ENCODE measurements at places on chromosomes 5 and 9. TPM values are rescaled to one million over a fixed set of nuclear protein-coding genes. Genes with fewer than 3 reads are reported as not detected.

GRCh38 chr9:129773262-129774048 lies 20.6 kb upstream of the PTGES start:
- DNase-seq = no peak
- H3K36me3 ChIP-seq = no peaks in the 10 kb centered on the region

GRCh38 chr9:36993933-36994764 lies 39.9 kb downstream of the PAX5 start:
- no peak overlapping the region for H3K27ac ChIP-seq
- no peaks in the 10 kb centered on the region for H3K36me3 ChIP-seq
- no peak overlapping the region for H3K4me3 ChIP-seq

GRCh38 chr5:17360879-17361278 lies 137.2 kb upstream of the TAF11L2 start:
- H3K27me3 ChIP-seq = no peaks in the 10 kb centered on the region
- no peak for DNase-seq
- no peak overlapping the region for H3K4me3 ChIP-seq
- H3K27ac ChIP-seq = no peak overlapping the region

GRCh38 chr9:93013856-93014582 lies 44.5 kb upstream of the SUSD3 start:
- no peaks in the 10 kb centered on the region for H3K36me3 ChIP-seq
- no peak overlapping the region for H3K4me3 ChIP-seq
- no peak overlapping the region for H3K27ac ChIP-seq
- DNase-seq = no peak

DNA sequence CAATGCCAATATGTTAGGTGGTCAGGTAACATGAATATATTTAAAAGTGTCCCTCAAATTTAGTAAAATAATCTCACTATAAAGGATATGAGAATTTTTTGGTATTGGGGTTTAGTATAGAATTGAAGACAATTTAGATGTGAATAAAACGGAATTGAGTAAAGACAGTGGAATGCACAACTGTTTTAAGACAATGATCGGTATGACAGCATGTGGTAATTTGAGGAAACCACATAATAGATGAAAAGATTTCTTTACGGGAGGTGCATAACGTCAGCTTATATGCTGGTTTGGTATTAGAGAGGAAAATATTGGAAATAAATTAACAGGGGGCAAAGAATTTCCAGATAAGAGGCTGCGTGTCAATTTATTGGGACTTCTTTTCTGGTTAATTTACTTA lies 1043.2 kb downstream of the CDH18 start:
- H3K36me3 ChIP-seq = no peaks in the 10 kb centered on the region
- H3K27ac ChIP-seq = no peak overlapping the region
- no peak for DNase-seq
- no peak overlapping the region for H3K4me3 ChIP-seq
- no peaks in the 10 kb centered on the region for H3K4me1 ChIP-seq
- no peaks in the 10 kb centered on the region for H3K27me3 ChIP-seq

- no peaks in the 10 kb centered on the region for H3K36me3 ChIP-seq
- DNase-seq = peak; percentile 74
- H3K27me3 ChIP-seq = no peaks in the 10 kb centered on the region
- peak overlapping the region; percentile 22 for H3K27ac ChIP-seq
- H3K4me3 ChIP-seq = no peak overlapping the region
- H3K4me1 ChIP-seq = peaks cover 21% of the 10 kb centered on the region
Measured at GRCh38 chr5:125190232-125191087, 444.0 kb upstream of the ZNF608 start.

GRCh38 chr5:135589152-135589551 lies 10.4 kb upstream of the CXCL14 start:
- no peak overlapping the region for H3K4me3 ChIP-seq
- H3K36me3 ChIP-seq = no peaks in the 10 kb centered on the region
- peaks cover 4% of the 10 kb centered on the region for H3K4me1 ChIP-seq
- H3K27ac ChIP-seq = no peak overlapping the region

DNA sequence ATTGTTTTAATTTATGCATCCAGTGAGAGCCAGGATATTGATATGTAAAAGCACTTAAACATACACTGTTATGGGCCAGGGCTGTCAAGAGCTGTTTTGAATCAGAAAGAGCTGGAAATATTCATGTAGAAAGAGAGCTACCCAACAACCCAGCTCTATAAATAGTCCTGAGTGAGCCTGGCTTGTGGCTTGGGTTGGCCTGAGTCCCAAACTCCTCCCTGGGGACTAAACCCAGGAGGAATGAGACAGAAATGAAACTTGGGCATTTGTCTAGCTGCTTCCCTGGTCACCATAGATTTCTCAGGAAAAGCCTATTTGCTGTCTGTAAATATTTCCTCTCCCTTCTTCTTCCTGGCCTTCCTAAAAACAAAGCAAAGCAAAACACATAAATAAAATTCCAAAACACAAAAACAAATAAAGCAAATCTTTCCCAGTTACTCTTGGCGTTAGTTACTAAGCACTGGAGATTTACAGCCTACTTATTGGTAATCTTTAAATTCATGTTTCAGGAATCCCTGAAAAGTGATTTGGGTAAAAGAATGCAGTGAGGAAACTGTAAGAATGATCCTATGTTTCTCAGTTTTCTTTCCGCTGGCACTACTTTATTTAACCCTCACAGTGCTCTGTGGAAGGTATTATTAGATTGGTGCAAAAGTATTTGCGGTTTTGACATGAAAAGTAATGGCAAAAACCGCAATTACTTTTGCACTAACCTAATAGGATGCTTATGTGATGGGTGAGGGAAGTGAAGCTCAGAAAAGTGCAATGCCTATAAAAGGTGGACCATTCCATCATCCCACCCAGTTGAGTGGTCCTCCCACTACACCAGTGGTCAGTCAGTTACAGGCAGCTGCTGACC lies 111.8 kb downstream of the CARTPT start:
- no peak overlapping the region for H3K4me3 ChIP-seq
- peak; percentile 79 for DNase-seq
- H3K27ac ChIP-seq = peak overlapping the region; percentile 46
- peaks cover 20% of the 10 kb centered on the region for H3K4me1 ChIP-seq

DNA sequence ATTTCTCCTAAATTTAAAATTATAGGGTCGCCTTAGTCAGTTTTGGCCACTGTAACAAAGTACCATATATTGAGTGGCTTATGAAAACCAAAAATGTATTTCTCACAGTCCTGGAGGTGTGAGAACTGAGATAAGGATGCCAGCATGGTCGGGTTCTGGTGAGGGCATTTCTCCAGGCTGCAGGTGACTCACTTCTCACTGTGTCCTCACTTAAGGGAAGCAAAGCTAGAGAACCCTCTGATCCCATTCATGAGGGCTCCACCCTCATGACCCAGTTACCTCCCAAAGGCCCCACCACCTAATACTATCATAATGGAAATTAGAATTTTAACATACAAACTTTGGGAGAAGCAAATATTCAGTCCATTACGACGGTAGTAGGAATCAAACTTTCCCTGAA lies 75.1 kb upstream of the FBN2 start:
- H3K4me3 ChIP-seq = no peak overlapping the region
- H3K4me1 ChIP-seq = no peaks in the 10 kb centered on the region
- H3K36me3 ChIP-seq = no peaks in the 10 kb centered on the region
- no peak for DNase-seq
- H3K27me3 ChIP-seq = no peaks in the 10 kb centered on the region
- no peak overlapping the region for H3K27ac ChIP-seq

DNA sequence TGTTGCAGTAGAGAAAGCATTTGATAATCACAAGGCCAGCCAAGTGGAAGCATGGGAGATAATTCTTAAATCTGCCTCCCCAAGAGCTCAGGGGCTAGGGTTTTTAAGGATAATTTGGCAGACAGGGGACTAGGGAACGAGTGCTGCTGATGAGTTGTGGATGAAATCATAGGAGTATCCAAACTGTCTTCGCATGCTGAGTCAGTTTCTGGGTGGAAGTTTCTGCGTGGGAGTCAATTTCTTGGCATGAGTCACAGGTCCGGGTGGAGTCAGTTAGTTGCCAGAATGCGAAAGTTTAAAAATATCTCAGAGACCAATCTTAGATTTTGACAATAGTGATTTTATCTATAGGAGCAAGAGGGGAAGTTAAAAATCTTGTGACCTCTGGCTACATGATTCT lies 112.6 kb downstream of the TMC1 start:
- no peak for DNase-seq
- H3K36me3 ChIP-seq = no peaks in the 10 kb centered on the region
- no peak overlapping the region for H3K27ac ChIP-seq
- no peaks in the 10 kb centered on the region for H3K4me1 ChIP-seq
- no peaks in the 10 kb centered on the region for H3K27me3 ChIP-seq

- H3K27ac ChIP-seq = no peak overlapping the region
- no peaks in the 10 kb centered on the region for H3K4me1 ChIP-seq
- H3K36me3 ChIP-seq = no peaks in the 10 kb centered on the region
- H3K4me3 ChIP-seq = no peak overlapping the region
Measured at GRCh38 chr9:69603656-69604055, 68.5 kb downstream of the APBA1 start.

DNA sequence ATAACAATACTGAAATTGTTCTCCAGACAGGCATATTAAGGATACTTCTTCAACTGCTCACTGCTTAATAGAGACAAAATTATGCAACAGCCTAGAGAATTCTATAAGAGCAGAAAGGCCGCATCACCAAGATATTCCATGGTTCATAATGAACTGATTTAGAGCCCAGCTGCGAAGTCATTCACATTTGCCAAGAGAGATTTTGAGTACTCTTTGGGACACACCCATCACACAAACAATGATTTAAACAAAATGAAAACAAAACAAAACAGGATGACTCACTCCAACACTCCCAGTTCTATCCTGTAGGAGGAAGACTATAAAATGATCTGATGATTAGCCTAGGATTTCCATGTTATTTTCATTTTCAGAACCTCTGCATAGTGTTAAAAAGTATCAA lies 145.7 kb upstream of the GNA14 start:
- peaks cover 5% of the 10 kb centered on the region for H3K36me3 ChIP-seq
- no peak overlapping the region for H3K4me3 ChIP-seq
- no peak overlapping the region for H3K27ac ChIP-seq
- no peaks in the 10 kb centered on the region for H3K27me3 ChIP-seq
- peaks cover 11% of the 10 kb centered on the region for H3K4me1 ChIP-seq

DNA sequence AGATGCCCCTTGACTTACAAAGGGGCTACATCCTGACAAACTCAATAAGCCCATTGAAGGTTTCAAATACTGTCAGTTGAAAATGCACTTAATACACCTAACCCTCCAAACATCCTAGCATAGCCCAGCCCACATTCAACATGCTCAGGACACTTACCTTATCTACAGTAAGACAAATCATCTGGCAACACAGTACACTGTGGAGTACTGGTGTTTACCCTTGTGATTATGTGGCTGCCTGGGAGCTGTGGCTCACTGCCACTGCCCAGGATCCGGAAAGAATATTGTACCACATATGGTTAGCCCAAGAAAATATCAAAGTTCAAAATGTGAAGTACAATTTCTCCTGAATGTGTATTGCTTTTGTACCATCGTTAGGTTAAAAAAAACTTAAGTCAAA lies 562.2 kb downstream of the HTR1A start:
- H3K36me3 ChIP-seq = no peaks in the 10 kb centered on the region
- no peak for DNase-seq
- H3K27ac ChIP-seq = no peak overlapping the region
- no peaks in the 10 kb centered on the region for H3K4me1 ChIP-seq
- no peak overlapping the region for H3K4me3 ChIP-seq
- no peaks in the 10 kb centered on the region for H3K27me3 ChIP-seq

DNA sequence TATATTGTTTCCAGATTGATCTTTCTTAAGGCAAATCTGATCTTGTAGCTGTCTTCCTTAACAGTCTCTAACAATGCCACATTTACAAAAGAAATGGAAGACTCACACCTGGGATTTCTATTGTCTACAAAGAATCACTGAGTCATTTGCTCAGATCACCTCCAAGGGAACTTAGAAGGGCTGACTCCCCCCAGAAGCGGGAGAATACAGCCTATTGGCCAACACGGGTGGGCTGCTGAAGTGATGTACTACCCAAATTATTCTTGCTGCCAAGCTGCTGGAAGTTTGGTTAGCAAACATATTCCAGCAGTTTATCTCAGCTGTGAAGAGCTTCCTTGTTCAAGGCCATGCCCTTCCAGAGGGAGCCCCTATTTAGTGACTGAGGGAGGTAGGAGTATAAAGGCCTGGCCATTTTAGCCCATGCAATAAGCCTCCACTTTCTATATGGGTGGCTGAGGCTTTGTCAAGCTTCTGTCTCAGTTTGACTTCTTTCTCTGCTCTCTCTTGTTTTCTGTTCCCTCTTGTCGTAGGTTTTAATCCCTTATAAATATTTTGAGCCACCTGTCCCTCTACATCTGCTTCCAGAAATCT lies 379.4 kb downstream of the PRR16 start:
- no peaks in the 10 kb centered on the region for H3K27me3 ChIP-seq
- no peak for DNase-seq
- no peaks in the 10 kb centered on the region for H3K36me3 ChIP-seq

The DNAJB5 gene
- total RNA-seq = 6.3 TPM

The ZNF622 gene
- total RNA-seq = 70.2 TPM

The PHF24 gene
- not detected for total RNA-seq

The TNFSF8 gene
- total RNA-seq = not detected

The CCDC187 gene
- total RNA-seq = not detected

The RANBP6 gene
- total RNA-seq = 16.4 TPM
